ENCODE measurements at places on chromosomes 2 and 18. TPM values are rescaled to one million over a fixed set of nuclear protein-coding genes. Genes with fewer than 3 reads are reported as not detected.

Gene MOGAT1
- polyA plus RNA-seq, result 0.16 TPM

Gene PAX8
- polyA plus RNA-seq, result 0.05 TPM

Gene UGT1A8
- polyA plus RNA-seq, result not detected

Gene RAD51AP2
- 0.14 TPM for polyA plus RNA-seq

Gene MTHFD2
- 8.7 TPM for polyA plus RNA-seq

Gene ELOA2
- polyA plus RNA-seq, result not detected

Gene HK2
- 2.9 TPM for polyA plus RNA-seq

Gene GPAT2
- 1.1 TPM for polyA plus RNA-seq

Gene SLC38A11
- 0.25 TPM for polyA plus RNA-seq

Gene SULT1C4
- polyA plus RNA-seq, result 5.2 TPM

Gene ADD2
- 0.45 TPM for polyA plus RNA-seq

Gene BMPR2
- 14.9 TPM for polyA plus RNA-seq

Gene NLRC4
- polyA plus RNA-seq, result 0.41 TPM

Gene APOB
- 3.6 TPM for polyA plus RNA-seq

Gene AMER3
- 0.02 TPM for polyA plus RNA-seq

Gene RSAD2
- 3.0 TPM for polyA plus RNA-seq

Gene BCL11A
- polyA plus RNA-seq, result 3.7 TPM

Gene FIGN
- polyA plus RNA-seq, result 2.7 TPM

Gene TEX51
- not detected for polyA plus RNA-seq

Gene UCN
- 0.72 TPM for polyA plus RNA-seq

Gene GBX2
- polyA plus RNA-seq, result not detected

Gene MYCN
- polyA plus RNA-seq, result 0.29 TPM

Gene IAH1
- 98.2 TPM for polyA plus RNA-seq

Gene GALNT13
- 4.6 TPM for polyA plus RNA-seq

Gene CD8B2
- polyA plus RNA-seq, result not detected

Gene MATN3
- 0.29 TPM for polyA plus RNA-seq

Gene RNPEPL1
- polyA plus RNA-seq, result 108 TPM

Gene TMEM182
- polyA plus RNA-seq, result 92.7 TPM

Gene SLC30A3
- polyA plus RNA-seq, result 7.3 TPM

Data from right cardiac atrium (tissue), 5 donors.